ENCODE measurements at places on chromosomes 2 and 18.

DNA sequence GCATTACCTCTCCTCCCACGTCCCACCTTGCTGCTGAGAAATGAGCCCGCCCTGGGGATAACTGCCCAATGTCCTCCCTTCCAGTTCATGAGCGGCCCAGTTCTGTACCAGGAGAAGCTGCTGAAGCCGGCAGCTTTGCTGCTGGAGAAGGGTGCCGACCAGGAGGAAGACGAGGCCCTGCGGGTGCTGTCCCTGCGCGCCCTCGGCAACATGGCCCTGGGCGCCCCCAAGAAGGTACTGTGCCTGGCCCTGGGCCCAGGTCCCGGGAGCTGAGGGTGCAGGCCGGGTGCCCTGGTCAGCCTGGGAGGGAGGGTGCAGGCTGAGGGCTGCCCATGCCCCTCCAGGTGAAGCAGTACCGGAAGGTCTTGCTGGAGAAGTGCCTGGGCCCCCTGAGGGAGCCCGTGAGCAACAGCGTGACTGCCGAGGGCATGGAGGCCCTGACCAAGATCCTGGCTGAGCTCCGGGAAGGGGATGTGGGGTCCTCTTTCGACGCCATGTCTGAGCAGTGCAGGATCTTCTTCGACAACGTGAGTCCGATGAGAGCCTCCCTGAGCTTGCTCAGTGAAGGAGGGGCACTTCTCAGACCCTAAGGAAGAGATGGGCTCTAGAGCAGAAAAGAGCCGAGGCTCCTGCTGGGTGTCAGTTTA, 25.7 kb downstream of the HJURP start:
- no peak for DNase-seq

- DNase-seq, result no peak
Observed at GRCh38 chr2:206556357-206556949, 85.8 kb upstream of the FAM237A start.

DNA sequence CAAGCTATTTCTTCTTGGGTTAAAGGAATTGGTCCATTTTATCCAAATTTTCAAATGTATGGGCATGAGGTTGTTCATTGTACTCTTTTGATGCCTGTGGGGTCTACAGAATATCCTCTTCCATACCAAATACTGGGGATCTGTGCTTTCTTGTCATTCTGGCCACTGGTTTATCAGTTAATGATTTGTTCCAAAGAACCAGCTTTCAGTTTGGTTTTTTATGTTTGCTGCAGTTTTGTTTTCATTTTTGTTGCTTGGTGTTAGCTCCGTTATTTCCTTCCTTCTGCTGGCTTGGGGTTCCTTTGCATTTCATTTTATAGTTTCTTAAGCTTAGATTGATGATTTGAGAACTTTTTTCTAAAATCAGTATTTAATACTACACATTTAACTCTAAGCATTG, 45.5 kb downstream of the SLC66A2 start:
- no peak for DNase-seq

DNA sequence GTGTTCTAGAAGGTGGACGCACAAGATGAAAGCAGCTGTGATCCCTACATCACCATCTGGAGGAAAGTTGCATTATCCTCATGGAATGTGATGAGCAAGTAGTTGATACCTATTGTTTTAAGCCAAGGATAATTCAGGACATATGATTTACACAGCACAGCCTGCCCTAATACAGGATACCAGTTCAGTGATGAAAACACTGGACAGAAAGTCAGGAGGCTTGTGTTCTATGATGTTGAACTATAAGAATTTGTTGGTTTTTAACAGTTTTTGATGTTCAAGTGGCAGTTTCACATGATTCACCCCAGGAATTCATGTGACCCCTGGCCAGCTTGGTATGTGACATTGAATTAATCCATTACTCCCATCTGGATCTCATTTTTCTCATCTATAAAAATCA, 6.2 kb upstream of the CHST10 start:
- DNase-seq, result no peak

GRCh38 chr2:225274751-225275150, 124.8 kb upstream of the NYAP2 start:
- DNase-seq, result no peak

GRCh38 chr2:239928391-239929350, 96.5 kb downstream of the NDUFA10 start:
- no peak for DNase-seq

- DNase-seq, result no peak
Observed at GRCh38 chr2:203737360-203737759, 30.9 kb downstream of the CD28 start.

All from right renal cortex interstitium (tissue), 3 donors.